ENCODE measurements at places on chromosomes 16 and 17.
A peak's percentile ranks its signal among the peaks of the same experiment; 100 is the strongest.

DNA sequence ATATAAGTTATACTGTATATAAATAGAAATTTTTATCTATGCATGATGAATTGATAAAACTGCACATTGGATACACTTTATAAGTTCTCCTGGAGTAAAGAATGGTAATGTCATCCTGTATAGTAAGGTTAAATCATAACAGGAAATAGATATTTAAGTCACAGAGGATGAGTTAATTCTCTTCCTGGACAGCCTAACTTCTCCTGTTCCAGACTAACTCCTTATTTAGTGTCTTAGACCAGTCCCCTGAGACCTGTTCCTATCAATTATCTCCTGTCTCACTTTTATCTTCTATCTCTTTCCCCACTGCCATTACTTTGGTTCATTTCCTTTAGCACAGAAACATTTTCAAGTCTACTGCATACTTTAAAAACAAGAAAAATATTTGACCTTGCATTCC, 46.5 kb downstream of the SSH2 start:
- DNase-seq: no peak

DNA sequence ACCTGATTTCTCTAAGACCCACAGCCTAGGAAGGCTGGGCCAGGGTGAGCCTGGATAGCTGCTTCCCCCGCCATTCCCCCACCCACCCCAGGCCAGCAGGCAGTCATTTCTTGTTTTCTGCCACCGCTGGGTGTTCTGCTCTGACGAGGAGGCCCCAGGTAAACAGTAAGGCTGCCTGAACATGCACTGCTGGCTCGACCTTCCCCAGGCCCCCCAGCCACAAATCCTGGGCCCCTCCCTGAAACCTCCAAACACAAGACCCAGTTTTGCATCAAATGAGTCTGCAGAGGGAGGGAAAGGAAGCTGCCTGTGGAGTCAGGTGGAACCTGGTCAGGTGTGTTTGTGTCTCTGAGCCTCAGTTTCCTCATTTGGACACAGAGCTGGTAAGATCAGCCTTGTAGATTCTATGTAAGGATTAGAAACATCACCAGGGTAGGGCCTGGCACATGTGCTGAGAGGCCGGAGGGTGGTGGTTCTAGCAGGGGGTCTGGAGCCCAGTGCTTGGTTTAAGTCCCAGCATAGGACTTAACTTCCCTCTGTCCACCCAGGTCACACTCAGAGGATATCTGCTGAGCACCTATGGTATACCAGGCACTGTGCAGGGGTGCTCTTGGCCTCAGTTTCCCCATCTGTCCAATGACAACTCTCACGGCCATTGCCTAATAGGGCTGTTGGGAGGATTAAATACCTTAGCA, 18.9 kb upstream of the PRM1 start:
- DNase-seq: no peak

- no peak for DNase-seq
These were observed 51.4 kb upstream of the TMEM132E start for GRCh38 chr17:34527908-34528470.

- DNase-seq: peak; percentile 71
These were observed 755 bp downstream of the PIEZO1 start for GRCh38 chr16:88784074-88784855.

- no peak for DNase-seq
These were observed 221.2 kb upstream of the N4BP1 start for GRCh38 chr16:48831076-48831722.

DNA sequence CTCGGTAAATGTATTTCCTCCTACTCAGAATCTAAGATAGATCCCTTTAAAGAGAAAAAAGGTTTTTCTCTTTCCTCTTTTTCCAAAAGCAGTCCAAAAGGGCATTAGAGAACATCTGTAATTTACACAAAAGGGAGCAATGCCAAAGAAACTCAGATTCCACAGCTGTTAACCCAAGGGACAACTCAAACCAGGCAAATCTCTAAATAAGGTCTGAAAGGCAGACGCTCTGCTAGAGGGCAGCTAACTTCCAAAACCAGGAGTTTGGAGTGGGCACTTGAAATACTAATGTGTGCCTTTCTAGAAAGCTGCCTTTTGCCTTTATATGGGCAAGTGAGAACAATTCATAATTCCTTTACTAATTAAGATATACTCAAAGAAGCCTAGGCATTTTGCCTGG, 435.7 kb downstream of the ZFHX3 start:
- DNase-seq: no peak

DNA sequence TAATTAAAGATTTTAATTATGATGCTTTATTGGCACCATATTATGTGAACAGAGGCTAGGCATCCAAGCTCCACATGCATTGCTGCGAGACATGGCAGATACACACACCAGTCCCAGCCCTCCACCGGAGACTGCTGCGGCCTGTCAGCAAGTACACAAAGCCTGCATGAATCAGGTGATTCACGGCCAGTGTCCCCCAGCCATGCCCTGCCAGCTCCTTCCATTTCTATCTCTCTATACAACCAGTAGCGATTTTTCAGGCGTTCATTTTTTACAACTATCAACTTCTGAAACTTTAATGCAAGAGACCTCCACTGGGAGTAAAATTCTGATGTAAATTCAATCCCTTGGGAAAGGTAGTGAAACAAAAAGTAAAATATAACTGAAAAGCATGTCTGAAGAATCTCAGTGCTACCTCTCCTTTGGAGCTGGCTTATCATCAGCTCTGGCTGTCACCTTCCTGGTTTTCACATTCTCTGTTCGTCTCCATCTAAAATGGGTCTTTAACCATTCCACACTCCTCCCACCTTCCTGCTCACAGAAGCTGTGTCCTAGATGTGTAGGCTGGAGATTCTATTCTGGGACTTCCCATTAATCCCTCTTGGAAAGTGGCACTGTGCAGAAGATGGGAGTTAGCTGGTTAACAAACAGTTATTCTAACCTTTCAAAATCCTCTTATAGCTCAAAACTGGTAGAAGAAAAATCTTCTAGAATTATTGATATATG, 32.2 kb downstream of the HS3ST3A1 start:
- no peak for DNase-seq

DNA sequence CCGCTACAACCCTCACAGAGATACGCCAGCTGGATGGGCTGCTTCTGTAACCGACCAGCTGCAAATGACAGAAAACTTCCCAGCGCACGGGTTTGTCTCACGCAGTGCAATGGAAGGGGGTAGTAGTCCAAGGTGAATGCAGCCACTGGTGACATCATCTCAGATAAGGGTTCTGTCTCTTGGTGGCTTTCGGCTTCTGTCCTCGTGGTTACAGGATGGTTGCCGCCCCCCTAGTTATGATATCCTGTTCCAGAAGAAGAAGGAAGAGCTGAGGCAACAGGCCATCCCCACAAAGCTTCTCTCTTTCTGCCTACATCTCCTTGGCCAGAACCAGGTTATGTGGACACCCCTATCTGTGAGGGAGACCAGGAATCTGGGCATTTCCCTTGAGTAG, 40.3 kb upstream of the BAHCC1 start:
- DNase-seq: no peak

- no peak for DNase-seq
These were observed 176.7 kb upstream of the NOG start for GRCh38 chr17:56416682-56417351.

GRCh38 chr17:4657678-4658077, 16.2 kb upstream of the ALOX15 start:
- DNase-seq: no peak

- DNase-seq: no peak
These were observed 64.2 kb downstream of the FOXK2 start for GRCh38 chr17:82583720-82584234.

- DNase-seq: no peak
These were observed 368.8 kb downstream of the SNX29 start for GRCh38 chr16:12345349-12345748.

GRCh38 chr16:80079072-80079471, 461.7 kb upstream of the DYNLRB2 start:
- no peak for DNase-seq

- no peak for DNase-seq
These were observed 137.9 kb upstream of the IRX5 start for GRCh38 chr16:54792811-54793210.

DNA sequence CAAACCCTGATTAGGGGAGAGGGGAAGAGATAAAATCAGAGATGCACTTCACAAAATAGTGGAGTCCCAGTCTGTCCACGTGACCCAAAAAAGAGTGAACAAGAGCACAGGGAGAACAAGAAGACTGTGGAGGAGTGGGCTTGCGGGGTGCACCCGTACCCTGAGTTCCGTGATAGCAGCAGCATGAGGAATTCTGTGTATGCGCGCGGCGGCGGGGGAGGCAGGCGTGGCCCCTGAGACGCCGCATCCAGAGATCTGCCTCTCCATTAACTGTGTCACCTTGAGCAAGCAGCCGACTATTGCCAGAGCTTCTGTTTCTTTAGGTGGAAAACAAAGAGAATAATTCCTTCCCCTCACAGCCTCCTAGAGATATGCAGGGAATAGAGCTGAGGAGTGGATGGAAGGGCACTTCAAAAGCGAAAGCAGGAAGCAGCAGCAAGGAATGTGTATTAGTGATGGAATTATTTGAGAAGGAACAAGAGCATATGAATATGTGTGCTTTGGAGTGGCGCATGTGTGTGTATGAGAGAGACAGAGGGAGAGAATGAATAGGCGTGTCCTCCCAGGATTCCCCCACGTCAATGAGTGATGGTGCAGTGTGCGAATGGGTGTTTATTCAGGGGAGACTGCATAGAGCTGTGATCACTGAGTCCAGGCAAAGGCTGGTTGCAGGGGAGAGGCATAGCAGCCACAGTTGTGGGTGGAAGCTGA, 10.4 kb upstream of the SOX9 start:
- no peak for DNase-seq

DNA sequence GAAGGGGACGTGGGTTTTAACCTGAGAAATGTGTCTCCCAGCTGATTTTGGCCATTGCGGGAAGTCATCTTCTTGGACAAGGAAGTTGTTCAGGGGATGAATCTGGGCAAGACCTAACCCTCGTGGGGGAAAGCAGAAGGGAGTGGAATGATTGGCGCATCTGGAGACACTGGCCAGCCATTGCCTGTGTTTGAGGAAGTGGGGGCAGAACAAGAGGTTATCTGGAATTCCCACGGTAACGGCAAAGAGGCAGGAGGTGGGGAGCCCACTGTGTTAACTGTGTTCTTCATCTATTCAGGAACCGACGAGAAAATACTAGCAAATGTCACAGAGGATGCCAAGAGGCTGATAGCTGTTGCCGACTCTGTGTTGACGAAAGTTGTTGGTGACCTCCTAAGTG, 66.9 kb downstream of the RNF213 start:
- DNase-seq: no peak

- DNase-seq: peak; percentile 53
These were observed 13.8 kb upstream of the BCAR1 start for GRCh38 chr16:75264999-75265910.

DNA sequence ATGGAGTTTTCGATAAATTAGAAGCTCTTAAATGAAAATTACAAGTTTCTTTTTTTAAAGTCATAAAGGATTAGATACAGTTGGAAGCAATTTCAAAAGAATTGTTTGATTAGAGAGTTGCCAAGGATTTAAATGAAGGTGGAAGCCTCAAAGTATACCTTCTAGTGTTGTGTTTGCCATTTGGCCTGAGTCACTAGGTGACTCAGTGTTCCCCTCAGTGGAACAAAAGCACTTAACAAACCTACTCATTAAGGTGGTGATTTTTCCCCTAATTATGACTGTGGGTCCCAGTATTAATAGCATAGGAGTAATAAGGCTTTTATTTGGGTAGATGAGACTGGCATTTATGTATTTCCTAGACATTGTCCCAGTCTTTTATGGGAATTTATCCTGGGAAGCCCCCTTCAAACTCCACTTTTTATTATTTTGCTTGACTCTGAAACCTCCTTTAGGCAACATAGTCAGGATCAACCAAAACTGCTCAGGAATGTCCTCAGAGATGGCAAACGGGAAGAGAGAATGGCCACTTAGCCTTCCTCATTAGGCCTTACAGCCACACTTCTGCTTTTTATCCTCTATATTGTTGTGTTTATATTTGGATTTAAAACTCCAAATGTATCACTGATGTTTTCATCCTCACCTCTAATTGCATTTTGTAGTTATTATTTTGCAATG, 161.0 kb downstream of the FTO start:
- no peak for DNase-seq

GRCh38 chr17:62140836-62141235, 75.8 kb upstream of the MED13 start:
- no peak for DNase-seq

GRCh38 chr17:28725660-28726225, 290 bp downstream of the TLCD1 start:
- DNase-seq: peak; percentile 61

DNA sequence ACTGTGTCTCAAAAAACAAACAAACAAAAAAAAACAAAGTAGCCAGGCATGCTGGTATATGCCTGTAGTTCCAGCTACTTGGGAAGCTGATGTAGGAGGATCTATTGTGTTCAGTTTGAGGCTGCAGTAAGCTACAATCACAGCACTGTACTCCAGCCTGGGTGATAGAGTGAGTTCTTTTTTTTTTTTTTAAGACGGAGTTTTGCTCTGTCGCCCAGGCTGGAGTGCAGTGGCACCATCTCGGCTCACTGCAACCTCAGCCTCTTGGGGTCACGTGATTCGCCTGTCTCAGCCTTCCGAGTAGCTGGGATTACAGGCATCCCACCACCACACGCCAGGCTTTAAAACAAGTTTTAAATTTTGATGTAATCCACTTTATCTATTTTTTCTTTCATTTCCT, 80.2 kb upstream of the STAC2 start:
- DNase-seq: no peak

DNA sequence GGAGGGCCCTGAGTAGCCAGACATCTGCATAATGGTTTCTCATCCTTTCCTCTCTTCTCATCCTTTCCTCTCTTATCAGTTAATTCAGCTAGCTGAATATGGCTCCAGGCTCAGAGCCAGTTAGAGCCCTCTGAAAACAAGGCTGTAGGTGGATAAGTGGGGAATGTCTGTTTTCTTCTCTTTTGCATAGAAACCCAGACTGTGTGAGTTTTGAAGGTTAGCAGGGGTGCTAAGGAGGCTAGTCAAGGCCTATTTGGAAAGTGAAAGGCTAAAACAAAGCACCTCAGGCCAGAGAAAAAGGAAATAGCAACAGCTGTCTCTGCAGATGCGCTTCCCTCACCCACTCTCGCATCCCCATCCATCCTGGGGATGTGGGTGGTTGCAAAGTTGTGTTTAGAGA, 420.9 kb downstream of the SHISA9 start:
- DNase-seq: no peak

GRCh38 chr16:75052481-75053202, 53.8 kb downstream of the ZNRF1 start:
- no peak for DNase-seq

DNA sequence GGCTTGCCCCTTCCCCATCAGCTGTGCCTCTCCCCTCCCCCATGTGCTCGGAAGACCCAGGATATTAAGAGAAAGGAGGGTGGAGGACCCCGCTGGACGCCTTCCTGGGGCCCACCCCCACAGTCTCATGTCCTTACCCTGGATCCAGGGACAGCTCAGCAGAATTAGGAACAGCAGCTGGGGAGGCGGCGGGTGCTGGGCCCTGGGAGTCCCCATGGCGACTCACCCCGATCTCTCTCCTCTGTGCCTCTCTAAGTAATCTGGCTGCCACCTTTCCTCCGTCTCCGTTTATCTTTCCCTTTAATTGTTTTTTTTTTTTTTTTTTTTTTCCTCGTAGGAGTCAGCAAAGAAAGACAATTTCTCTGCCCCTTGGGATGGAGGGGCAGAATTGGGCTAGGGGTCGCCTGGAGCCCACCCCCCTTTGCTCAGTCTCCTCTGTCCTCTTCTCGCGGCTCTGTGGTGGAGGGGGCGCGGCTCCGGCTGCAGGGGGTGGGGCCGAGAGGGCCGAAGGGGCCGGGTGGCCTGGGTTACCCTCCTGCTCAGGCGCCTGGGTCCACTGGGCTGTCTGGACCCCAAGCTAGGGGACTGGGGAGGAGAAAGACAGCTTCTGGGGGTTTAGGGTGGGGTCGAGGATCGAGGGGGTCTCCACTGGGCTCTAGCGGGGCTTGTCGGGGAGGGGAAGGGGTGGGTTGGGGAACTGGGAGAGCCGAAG, 390 bp downstream of the SEZ6L2 start:
- DNase-seq: no peak

GRCh38 chr16:88056212-88056611, 105.0 kb downstream of the BANP start:
- DNase-seq: no peak

Measured in prostate gland (tissue), 2 donors.